ENCODE measurements at places on chromosomes 6 and 20. TPM values are rescaled to one million over a fixed set of nuclear protein-coding genes. Genes with fewer than 3 reads are reported as not detected.

- no peak overlapping the region for H3K4me3 ChIP-seq
- no peaks in the 10 kb centered on the region for H3K36me3 ChIP-seq
- peaks cover 4% of the 10 kb centered on the region for H3K27me3 ChIP-seq
- no peak overlapping the region for H3K27ac ChIP-seq
- H3K4me1 ChIP-seq = no peaks in the 10 kb centered on the region
- no peak for DNase-seq
Observed at GRCh38 chr6:163844357-163844756, 429.8 kb downstream of the QKI start.

DNA sequence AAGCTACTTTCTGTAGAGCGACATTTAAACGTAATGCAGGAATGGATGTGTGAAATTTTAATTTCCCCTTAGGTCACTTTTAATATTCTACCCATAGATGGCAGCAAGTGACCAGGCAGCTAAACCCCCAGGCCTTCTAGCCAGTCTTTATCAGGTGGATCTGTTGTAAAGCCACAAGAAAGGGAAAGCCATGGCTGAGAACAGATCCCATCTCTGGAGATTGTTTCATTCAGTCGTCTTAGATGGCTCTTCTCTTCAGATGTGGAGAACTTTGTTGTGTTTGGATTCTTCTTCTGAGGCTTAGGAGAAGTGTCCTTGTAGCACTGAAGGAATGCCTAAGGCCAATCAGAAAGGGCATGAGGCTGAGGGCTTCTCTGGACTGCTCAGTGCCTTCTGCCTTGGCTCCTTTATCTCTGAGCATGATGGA, 15.8 kb upstream of the RNF182 start:
- no peak overlapping the region for H3K27ac ChIP-seq
- no peak for DNase-seq
- H3K4me3 ChIP-seq = no peak overlapping the region
- H3K36me3 ChIP-seq = no peaks in the 10 kb centered on the region
- peaks cover 7% of the 10 kb centered on the region for H3K4me1 ChIP-seq

GRCh38 chr6:12049165-12049564, 37.1 kb downstream of the HIVEP1 start:
- no peaks in the 10 kb centered on the region for H3K27me3 ChIP-seq
- no peak for DNase-seq
- peaks cover 18% of the 10 kb centered on the region for H3K36me3 ChIP-seq
- H3K4me3 ChIP-seq = no peak overlapping the region
- no peak overlapping the region for H3K27ac ChIP-seq

DNA sequence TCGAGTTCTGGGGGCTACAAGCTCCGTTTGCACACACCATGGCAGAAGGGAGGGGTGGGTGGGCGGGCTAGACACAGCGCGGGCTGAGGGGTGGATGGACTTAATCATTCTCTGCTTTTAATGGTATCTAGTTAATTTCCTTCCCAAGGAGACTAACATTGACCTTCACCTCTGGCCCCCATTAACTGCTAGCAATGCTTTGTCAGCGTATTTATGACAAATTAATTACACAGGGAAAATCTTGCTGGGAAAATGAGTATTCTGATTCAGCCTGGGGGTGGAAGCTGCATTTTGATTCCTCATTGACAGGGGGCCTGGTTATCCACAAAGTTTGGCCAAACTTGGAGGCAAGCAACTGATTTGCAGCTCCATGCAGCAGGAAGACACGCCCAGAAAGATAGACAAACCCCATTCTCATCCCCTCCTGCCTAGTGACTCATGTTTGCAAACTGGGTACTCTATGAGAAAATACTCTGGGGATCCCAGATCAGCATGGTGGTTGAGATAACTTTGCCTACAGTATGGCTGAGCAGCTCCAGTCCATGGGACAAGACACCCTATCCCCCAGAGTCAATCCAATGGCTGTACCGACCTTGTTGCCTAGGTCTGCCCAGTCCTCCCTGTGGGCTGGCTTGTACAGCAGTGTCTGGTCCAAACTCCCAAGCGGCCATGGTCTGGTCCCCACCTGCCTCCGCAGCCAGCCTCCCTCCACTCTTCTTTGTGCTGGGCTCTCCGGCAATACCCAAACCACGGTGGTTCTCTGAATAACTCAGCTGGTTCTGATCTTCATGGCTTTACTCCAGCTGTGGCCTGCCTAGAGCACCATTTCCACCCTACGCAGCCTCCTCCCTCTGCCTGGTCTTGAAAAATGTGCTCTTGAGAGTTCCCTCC, 19.7 kb downstream of the ZBP1 start:
- DNase-seq = no peak
- H3K27me3 ChIP-seq = peaks cover 10% of the 10 kb centered on the region
- H3K4me1 ChIP-seq = peaks cover 14% of the 10 kb centered on the region
- H3K36me3 ChIP-seq = no peaks in the 10 kb centered on the region
- H3K4me3 ChIP-seq = no peak overlapping the region
- no peak overlapping the region for H3K27ac ChIP-seq

DNA sequence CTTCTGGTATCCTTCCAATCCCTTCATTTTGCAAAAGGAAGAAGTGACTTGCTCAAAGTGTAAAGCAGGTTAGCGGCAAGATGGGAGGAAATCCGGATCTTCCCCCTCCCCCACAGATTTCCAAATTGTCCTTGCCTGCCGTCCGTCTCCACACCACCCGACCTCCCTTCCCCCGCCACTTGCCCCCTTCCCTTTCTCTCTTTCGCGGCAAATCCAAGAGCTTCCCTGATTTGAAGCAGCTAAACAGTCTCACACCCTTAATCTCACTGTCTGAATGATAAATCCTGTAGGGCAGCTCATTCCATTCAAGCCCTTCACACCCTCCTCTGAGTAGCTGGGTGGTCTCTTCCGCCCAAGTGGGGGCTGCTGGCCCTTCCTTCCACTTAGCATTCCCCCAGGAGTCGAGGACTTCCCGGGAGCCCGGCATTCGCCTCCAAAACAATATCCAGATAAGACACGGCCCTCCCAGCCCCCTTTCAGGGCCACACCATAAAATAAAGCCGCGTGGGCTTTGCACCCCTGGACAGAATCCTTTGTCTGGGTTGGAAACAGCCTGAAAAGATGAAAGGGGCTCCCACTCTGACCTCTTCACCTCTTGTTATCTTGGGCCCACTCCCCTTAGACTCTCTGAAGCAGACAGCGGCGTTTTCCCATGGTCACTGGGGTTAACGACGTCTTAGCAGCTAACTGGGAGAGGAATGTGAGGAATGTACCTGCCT, 44.0 kb upstream of the PIM1 start:
- DNase-seq = no peak
- H3K27me3 ChIP-seq = peaks cover 14% of the 10 kb centered on the region
- peaks cover 5% of the 10 kb centered on the region for H3K4me1 ChIP-seq
- no peaks in the 10 kb centered on the region for H3K36me3 ChIP-seq

DNA sequence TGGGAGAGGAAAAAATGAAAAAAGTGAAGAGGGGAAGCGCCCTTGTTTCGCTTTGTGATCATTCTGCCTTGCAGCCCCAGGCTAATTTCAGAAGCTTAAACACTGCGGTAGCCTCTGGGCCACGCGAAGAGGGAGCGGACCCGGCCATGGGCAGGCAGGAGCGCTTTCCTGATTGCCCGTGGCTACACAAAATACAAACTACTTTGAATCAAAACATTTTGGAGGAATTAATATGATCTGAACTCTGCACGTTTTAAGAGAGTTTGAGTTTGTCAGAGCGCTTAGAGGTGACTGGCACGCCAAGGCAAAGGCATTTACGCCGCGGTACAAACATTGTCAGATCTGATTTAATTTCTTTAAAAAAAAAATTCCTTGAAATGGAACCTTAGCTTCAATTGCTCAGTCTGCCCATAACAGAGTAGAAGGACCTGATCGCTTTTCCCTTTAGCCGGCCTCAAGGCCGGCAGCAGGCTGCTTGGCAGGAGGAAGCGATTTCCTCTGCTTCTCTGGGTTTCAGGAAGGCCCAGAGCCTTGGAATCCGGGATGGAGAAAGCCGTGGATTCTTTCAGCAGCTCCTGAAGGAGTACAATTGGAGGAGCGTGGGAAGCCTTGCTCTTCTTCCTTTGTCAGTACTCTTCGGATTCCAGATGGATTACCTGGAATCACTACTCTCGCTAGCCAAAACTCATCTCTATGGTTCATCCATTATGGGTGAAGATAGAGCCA, 9.7 kb downstream of the TFAP2D start:
- peaks cover 6% of the 10 kb centered on the region for H3K4me1 ChIP-seq
- peaks cover 52% of the 10 kb centered on the region for H3K27me3 ChIP-seq
- no peaks in the 10 kb centered on the region for H3K36me3 ChIP-seq
- no peak for DNase-seq
- H3K4me3 ChIP-seq = no peak overlapping the region

GGTLC1 gene
- total RNA-seq = not detected

ADGRF4 gene
- not detected for total RNA-seq
